ENCODE measurements at places on chromosomes 5 and 9.

GRCh38 chr5:65151614-65152013, 330.1 kb downstream of the ADAMTS6 start:
- no peak for DNase-seq

- DNase-seq = peak; percentile 15
These were observed 478 bp upstream of the SETD9 start for GRCh38 chr5:56908942-56909293.

- no peak for DNase-seq
These were observed 1.1 kb downstream of the LARP1 start for GRCh38 chr5:154756009-154756867.

DNA sequence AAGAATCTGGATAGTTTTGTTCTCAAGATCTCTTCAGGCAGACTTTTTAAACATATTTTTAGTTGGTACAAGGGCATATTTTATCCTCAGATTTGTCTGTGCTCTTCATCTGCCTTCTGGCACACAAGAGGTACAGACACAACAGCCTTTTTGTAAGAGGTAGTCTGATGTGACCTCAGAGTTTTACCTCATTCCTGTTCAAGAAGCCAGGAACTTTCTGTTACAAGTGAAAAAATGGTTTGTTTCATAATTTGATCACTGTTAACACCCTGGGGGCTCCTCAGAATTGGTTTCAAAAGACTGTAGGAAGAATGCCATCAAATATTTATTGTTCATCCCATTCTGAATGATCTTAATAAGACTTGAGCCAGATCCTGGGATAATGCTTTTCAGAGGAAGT, 136.7 kb downstream of the PRKACG start:
- no peak for DNase-seq

GRCh38 chr5:107980923-107981692, 310.4 kb upstream of the EFNA5 start:
- DNase-seq = no peak

GRCh38 chr5:35319333-35320002, 89.2 kb upstream of the PRLR start:
- DNase-seq = peak; percentile 22

DNA sequence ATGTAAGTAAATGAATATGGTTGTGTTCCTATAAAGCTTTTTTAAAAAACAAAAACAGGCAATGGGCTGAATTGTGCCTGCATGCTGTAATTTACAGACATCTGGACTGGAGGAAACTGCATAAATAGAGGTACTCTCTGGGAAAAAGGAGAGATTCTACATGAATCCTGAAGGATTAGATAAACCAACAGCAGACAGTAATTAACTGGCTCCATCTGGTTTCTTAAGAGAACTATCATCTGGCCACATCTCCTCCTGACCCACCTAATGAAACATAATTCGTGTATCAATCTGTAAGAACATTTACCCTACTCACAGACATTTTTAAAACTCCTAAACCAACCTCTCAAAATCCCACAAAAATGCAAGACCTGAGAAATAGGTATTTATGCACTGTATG, 528.1 kb upstream of the ST8SIA4 start:
- DNase-seq = no peak

DNA sequence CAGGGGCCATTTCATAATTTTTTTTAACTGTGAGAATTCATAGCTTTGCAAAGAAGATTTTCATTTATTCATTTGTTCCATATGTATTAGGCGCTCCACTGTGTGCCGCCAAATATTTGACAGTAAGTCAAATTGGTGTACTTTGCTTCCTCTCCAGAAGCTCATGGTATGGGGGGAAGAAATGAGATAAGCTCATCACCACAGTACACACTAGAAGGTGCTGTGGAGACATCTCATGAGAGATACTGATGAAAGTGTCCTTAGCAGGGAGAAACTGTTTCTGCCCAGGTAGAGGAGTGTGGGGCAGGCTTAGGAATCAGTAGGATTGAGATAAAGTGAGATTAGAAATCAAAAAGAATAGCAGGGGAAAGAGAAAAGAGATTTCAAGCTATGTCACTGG, 136.2 kb downstream of the CDH6 start:
- DNase-seq = no peak

GRCh38 chr9:113343732-113344231, 3.7 kb upstream of the WDR31 start:
- DNase-seq = no peak

Data from stimulated activated CD8-positive, alpha-beta memory T cell treated with anti-CD3 and anti-CD28 coated beads, Interleukin-7, amount 100 ng/mL, for 24 hours (primary cell).